Activated naive CD4-positive, alpha-beta T cell treated with Interleukin-2 at 50 U/mL for 16 hours (primary cell): ENCODE measurements at places on chromosomes 4 and X.

GRCh38 chr4:6991771-6992557 is 51.2 kb upstream of the TADA2B start:
- no peak for DNase-seq

DNA sequence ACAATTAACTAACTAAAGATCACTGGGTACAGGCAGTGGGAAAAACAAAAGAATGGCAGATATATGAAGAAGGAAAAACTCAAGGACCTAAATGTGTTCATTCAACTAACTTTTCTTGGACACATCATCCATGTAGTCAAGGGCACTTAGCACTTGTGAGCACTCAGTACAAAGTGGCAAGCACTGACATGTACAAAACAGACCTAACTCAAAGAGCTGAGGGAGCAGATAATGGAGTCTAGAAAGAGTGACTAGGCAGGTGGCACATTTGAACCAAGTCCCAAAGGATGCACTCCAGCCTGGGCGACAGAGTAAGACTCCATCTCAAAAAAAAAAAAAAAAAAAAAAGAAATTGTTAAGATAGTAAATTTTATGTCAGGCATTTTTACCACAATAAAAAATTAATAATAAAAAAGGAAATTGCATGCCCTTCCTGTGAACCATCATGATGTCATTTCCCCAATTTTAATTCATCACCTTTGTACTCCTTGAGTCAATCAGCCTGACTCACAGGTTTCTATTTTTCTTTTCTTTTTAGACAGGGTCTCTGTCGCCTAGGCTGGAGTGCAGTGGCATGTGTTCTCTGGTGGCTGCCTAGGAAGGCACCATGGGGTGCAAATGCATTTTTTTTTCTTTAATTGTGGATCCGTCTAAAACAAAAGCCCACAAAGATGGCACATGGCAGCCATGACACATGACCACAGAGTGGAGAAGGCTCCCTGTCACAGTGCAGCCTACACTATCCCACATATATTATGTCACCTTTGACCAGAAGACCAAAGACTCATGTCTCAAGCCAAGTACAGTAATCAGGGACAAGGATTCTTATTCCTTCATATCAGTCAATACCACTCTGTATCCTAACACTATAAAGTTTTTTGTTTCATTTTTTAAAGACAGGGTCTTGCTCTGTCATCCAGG is 91.9 kb downstream of the CHST7 start:
- DNase-seq: peak; percentile 2

DNA sequence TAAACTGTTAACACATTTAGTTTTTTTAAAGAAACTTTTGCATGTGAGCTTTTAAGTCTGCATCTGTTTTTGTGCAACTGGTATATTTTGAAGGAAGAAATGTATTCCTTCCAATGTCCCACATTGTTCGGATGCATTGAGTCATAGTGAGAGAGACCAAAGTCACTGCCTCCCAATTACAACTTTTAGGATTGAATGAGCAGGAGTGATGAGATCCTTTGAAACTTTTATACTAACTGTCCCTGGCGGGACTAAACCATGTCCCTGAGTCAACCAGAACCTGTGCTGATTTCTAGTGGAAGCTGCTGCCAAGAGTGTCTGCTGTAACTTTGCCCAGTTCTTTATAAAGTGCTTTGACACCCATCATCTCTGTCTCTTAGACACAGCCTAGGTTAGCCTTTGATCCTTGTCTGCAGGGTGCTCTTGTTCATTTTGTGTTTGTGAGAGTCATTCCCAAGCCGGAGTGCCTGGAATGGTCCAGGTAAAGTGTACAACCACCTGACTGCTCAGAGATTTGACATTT is 122.7 kb downstream of the ZNF518B start:
- DNase-seq: no peak

DNA sequence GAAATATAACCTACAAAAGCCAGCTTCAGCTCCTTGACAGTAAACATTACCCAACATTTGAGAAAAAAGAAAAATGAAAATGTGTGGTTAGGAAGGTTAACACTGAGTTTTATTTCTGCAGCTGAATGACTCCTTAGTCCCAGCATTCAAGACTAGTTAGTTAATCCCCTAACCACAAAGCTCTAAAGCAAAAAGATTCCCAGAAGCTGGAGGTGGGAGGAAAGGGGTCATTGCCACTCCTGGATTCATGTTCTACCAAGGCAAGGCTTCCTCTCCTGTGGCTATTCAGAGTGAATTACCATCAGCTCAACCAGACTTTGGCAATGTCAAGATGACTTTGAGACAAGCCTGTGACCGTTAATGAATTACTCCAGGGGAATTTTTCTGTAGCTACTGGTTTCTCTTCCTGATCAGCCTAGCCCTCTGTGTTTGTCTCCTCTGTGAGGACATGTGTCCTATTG is 63.6 kb downstream of the HADH start:
- DNase-seq: no peak

- DNase-seq: no peak
These were observed 9.5 kb downstream of the WDR44 start for GRCh38 chrX:118355225-118355920.

- no peak for DNase-seq
These were observed 78.9 kb downstream of the SLC10A7 start for GRCh38 chr4:146442801-146443200.

DNA sequence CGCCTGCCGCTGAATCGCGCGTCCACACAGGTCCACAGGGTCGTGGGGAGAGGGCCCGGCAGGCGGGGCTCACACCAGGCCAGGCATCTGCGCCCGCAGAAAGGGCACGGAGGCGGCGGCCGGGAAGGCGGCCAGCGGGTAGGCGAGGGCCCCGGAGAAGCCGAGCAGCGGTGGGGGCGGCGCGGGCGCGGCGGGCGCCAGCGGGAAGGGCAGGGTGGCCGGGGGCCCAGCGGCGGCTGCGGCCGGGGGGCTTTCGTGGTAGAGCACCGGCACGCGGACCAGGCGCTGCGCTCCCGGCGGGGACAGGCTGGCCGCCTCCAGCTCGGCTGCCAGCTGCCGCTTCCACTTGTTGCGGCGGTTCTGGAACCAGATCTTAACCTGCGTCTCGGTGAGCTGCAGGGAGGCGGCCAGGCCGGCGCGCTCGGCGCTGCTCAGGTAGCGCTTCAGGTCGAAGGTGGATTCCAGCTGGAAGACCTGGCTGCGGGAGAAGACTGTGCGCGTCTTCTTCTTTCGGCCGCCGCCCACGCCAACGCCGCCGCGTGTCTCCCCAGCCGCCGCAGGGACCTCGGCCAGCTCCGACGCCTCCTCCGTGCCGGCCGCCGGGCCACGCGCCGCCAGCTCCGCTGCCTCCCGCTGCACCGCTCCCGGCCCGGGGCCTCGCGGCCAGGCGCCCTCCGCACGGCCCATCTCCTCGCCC is 3.9 kb downstream of the HMX1 start:
- DNase-seq: no peak

DNA sequence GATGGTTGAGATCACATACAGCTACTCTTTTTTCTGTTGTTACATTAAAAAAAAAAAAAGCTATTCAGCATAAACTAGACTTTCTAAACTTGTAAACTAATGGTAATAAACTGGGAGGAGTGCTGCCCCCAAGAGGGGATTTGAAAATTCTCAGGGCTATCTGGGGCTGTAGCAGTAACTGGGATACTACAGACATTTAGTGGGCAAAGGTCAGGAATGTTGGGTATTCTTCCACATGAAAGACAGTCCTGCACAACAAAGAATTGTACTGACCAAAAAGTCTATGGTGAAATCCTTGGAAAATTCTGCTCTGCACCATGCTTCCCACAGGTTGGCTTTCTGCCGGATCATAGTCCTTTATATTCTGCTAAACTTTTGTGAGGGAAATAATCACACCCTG is 232.6 kb upstream of the BOD1L1 start:
- no peak for DNase-seq

DNA sequence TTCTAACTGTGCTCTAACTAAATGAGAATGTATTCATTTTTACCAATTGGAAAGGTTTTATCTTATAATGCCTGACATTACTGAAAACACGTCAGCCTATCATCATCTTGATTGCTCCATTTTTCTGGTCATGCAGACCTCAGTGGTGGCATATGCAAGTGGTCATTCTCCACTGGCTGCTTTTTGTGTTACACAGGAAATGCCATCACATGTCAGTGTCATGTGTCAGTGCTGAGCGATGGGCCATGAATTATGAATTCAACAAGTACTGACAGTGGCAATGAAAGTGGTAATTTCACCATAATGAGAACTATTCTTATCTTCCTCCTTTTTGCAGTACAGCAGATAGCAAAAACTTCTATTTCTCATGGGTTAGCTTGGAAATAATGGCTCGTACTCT is 190.5 kb downstream of the PACRGL start:
- no peak for DNase-seq

DNA sequence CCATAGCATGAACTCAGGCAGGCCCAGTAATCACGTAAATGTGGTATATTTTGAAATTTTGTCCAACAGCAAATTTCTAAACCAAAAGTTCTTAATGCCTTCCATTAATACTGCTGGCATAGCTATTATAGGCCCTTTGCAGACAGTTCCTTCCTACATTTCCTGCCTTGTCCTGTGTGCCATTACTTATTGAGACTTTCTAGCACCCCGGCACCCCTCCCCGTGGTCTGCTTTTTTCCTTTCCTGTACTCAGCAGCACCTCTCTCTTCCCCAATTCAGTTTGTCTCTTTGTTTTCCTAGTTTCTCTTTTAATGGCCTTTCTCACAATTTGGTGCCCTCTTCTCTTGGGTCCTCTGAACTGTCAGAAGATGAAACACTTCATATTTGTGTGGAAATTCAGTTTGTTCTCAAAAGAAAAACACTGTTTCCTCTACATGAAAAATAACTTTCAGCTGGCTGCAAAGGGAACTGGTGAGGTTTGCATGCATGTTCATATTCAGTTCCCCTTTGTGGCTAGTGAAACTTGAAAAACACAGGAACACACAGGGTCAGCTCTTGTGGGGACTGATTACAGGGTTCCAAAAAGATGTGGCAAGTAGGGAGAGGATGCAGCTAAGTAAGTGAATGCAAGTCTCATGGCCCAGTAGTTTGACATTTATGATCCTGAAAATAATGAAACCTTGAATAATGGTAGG is 17.1 kb downstream of the GPR34 start:
- DNase-seq: no peak

GRCh38 chr4:140213116-140213515 is 59.1 kb upstream of the MAML3 start:
- no peak for DNase-seq

GRCh38 chr4:38366456-38366855 is 297.5 kb upstream of the KLF3 start:
- no peak for DNase-seq
